ENCODE measurements at places on chromosomes 5 and 9. TPM values are rescaled to one million over a fixed set of nuclear protein-coding genes. Genes with fewer than 3 reads are reported as not detected.

The GRM6 gene
- not detected for total RNA-seq

The LPAR1 gene
- total RNA-seq = 47.8 TPM

The RIC1 gene
- total RNA-seq = 34.2 TPM

The CAMK4 gene
- total RNA-seq = 13.5 TPM

The SPATA31E1 gene
- not detected for total RNA-seq

The PCAT7 gene
- not detected for total RNA-seq

The LURAP1L gene
- 21.3 TPM for total RNA-seq

The PCDHGA8 gene
- total RNA-seq = 2.3 TPM

The DMRTA1 gene
- 0.37 TPM for total RNA-seq

The PELO gene
- total RNA-seq = 157 TPM

The WWC1 gene
- 1.2 TPM for total RNA-seq

The PCDHGA12 gene
- total RNA-seq = 5.5 TPM

The HK3 gene
- total RNA-seq = 173 TPM

The SLC25A2 gene
- total RNA-seq = 0.57 TPM

The IL7R gene
- 130 TPM for total RNA-seq

The LHX6 gene
- 0.41 TPM for total RNA-seq

GRCh38 chr5:1415059-1415425, 30.2 kb downstream of the SLC6A3 start:
- no peak for DNase-seq

- no peak for DNase-seq
Measured at GRCh38 chr9:1400983-1401382, 350.8 kb downstream of the DMRT2 start.

DNA sequence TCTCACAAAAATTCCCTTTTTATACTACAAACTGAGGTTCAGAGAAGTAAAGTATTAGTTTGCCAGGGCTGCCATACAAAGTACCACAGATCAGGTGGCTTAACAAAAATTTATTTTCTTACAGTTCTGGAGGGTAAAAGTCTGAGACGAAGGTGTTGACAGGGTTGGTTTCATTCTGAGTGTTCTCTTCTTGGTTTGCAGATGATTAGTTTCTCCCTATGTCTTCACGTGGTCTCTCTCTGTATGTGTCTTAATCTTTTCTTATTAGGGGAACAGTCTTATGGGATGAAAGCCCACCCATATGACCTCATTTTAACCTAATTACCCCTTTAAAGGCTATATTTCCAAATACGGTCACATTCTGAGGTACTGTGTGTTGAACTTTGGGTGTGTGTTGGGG, 274.2 kb downstream of the BRINP1 start:
- DNase-seq = no peak

DNA sequence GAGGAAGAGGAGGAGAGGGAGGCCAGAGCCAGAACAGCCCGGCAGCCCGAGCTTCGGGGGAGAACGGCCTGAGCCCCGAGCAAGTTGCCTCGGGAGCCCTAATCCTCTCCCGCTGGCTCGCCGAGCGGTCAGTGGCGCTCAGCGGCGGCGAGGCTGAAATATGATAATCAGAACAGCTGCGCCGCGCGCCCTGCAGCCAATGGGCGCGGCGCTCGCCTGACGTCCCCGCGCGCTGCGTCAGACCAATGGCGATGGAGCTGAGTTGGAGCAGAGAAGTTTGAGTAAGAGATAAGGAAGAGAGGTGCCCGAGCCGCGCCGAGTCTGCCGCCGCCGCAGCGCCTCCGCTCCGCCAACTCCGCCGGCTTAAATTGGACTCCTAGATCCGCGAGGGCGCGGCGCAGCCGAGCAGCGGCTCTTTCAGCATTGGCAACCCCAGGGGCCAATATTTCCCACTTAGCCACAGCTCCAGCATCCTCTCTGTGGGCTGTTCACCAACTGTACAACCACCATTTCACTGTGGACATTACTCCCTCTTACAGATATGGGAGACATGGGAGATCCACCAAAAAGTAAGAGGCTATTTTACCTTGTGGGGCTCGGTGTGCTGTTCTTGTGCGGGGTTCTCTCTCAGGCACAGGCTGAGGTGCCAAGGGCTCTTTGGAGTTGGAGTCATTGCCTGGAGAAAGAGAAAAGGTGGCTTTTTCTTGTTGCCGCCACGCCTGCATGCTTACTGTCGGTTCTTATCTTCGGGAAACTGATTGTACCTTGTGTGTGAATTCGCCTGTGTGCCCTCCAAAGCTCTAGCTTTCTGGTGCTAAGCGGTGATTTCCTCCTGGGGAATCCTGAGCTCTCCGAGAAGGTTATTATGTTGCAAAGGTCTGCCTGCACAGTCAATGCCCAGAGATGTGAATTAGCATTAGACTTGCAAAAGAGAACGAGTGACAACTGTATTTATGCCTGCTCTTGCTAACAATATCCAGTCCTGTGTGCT, at the start of gene ISL1:
Gene ISL1, plus strand, starts transcription at position 318 of the 991 bp plus-strand sequence. Its CDS starts 224 bp downstream, at position 542.
- DNase-seq = no peak

DNA sequence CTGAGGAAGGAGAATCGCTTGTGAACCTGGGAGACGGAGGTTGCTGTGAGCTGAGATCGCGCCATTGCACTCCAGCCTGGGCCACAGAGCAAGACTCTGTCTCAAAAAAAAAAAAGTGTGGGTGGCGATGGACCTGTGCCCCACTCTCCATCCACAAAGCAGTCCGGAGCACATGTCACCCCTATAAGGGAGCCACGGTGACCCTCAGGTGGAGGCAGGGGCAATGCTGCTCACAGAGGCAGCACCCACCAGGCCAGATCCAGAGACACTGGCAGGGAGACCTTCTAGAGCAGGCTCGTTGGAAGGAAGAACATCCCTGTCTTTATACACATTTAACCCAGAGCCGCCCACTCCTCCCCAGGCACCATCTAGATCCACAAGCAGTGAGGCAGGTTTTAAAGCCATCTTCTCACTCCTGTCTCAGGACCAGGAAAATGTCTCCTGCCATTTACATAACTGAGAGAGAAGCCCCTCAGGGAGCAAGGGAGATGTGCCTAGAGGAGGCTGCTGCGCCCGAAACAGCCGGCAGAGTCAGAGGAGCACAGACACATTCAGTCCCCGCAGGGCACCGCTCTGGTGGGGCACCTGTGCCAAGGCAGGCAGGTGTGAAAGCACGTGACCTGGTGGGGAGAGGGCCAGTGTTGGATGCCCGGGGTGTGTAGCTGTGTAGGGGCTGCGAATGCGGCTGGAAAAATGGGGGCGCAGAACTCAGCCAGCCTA, 31.6 kb upstream of the ADAMTS2 start:
- DNase-seq = no peak

- DNase-seq = peak; percentile 62
Measured at GRCh38 chr5:3100921-3101551, 349.6 kb upstream of the IRX2 start.

- no peak for DNase-seq
Measured at GRCh38 chr5:23631302-23632045, 124.1 kb downstream of the PRDM9 start.

DNA sequence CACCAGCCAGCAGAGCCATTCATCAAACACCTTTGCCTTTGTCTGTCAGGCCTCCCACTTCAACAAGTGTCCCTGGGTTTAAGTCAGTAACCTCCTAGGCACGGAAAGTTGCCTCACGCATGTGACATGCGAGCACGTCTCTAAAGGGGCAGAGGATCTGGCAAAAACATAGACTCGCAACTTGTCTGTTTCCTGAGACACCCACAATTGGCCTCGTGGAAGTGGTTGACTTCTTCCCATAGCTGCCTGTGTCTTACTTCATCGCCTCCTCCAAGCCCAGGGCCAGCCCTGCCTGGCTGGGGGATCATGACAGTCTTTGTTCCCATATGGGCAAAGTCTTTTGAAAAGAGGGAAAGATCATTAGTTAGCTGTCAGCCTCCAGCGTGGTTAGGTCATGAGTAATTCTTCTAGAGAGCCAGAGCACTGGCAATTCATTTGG, 35.5 kb upstream of the GLRX start:
- no peak for DNase-seq

GRCh38 chr5:172645271-172646055, 4.4 kb downstream of the NEURL1B start:
- DNase-seq = peak; percentile 38

DNA sequence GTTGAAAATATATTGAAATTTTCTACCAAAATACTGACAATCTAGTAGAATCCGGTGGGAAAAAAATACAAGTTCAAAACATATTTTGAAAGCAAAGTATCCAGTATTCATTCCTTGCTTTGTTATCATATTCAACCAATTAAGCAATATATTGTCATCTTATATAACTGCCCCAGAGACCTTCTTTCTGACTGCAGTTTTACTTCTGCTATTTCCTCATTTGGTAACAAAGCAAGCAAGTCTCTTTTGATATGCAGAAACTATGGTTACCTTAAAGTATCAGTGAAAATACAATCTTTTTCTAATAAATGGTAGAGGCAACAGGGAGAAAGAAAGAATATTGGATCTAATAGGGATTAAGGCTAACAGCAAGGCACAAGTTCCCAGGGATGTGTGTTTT, 663.7 kb upstream of the MEF2C start:
- no peak for DNase-seq

DNA sequence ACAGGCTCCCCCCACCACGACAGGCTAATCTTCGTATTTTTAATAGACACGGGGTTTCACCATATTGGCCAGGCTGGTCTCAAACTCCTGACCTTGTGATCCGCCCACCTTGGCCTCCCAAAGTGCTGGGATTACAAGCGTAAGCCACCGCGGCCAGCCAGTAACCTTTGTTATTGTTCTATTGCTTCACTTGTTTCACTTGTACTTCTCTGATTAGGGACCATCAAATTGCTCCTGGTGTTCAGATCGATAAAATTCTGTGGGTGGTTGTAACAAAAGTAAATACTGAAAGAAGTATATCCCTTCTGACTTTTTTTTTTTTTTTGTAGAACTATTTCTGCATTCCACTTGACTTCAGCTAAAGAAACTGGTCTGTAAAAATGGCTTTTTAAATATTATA, 445.5 kb upstream of the CDH10 start:
- DNase-seq = no peak

- no peak for DNase-seq
Measured at GRCh38 chr5:146199176-146199815, 4.1 kb upstream of the RBM27 start.

DNA sequence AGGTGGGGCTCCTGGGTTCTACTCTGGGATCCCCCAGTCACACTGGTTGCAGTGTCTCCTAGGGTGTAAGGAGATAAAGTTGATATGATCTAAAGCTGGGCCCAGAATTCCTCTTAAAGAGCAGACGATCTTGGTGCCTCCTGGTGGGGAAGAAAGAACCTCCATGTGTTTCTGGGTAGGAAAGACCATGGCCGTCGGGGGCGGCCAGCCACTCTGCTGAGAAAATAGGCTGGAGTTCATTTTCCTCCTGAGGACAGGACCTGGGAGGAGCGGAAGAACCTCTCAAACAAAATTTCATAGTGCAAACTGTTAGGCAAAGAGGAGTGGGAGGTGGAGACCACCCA, 163.8 kb upstream of the TBC1D2 start:
- DNase-seq = no peak

GRCh38 chr5:160083501-160083900, 35.7 kb downstream of the PWWP2A start:
- no peak for DNase-seq

DNA sequence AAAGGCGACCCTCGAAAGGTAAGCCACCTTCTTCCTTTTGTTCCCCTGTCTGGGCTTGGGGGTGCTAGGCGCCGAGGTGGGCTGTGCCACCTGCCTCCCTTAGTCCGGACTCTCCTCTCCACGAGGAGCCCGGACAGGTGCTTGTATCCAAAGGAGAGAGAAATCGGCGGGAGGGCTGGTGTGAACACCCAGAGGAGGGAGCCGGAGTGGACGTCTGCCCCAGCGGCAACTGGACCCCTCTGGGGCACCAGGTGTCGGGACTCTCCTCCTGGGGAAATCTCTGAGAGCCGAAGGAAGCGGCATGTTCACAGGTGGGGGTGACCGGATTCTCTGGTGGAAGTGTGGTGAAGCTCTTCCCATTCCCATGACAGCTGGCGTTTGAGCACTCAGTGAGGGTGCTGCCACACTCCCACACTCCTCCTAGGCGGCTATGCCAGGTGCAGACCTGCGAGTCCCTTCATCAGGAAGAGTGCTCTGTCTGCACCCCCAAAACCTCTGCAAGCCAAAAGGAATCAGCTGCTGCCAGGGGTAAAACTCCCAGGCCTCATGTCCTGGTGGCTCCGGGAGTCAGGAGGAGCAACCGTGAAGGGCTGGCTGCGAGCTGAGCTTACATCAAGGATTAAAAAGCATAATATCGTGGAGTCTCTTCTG, 921 bp downstream of the KCNIP1 start:
- no peak for DNase-seq

GRCh38 chr5:160767062-160767461, 84.9 kb downstream of the ATP10B start:
- no peak for DNase-seq

GRCh38 chr9:9846557-9846956, 766.2 kb downstream of the PTPRD start:
- DNase-seq = no peak

DNA sequence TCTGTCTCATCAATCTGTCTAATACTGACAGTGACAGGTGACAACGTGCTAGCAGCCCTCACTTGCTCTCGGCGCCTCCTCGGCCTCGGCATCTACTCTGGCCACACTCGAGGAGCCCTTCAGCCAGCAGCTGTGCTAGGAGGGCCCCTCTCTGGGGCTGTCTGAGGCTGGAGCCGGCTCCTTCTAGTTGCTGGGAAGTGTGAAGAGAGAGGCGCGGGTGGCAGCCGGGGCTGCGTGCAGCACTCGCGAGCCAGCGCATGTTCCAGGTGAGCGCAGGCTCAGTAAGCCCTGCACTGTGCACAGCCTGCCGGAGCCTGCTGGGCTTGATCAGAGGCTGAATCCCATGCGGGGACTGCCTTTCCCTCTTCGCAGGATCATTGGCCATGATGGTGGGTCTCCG, 330.7 kb downstream of the CDH10 start:
- no peak for DNase-seq

GRCh38 chr5:5146530-5147160, 6.5 kb downstream of the ADAMTS16 start:
- no peak for DNase-seq

- no peak for DNase-seq
Measured at GRCh38 chr9:38662763-38663593, 42.6 kb upstream of the ANKRD18A start.

DNA sequence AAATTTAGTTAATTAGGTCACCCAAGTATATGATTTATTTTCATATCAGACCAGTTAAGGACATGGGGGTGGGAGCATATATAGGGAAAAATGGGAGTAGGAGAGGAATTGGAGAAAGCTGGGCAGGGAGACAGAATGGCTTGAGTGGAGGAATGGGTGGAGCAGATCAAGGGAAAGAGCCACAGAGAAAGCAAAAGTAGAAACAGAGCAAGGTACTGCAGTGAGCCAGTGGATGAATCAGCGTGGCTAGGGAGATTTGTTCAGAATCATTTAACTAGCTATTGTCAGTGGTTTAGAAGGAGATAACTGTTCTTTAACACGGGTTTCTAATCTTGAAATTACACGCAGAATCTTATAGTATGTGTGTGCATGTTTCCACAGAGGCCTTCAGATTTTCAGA, 37.4 kb downstream of the SNX24 start:
- DNase-seq = no peak

- DNase-seq = no peak
Measured at GRCh38 chr5:151812757-151813309, 41.1 kb downstream of the G3BP1 start.

GRCh38 chr9:27441741-27442070, 82.4 kb upstream of the IFNK start:
- DNase-seq = no peak

- no peak for DNase-seq
Measured at GRCh38 chr5:6598351-6598900, 34.4 kb downstream of the NSUN2 start.

- DNase-seq = no peak
Measured at GRCh38 chr9:82457298-82457697, 468.7 kb downstream of the SPATA31D1 start.

- DNase-seq = no peak
Measured at GRCh38 chr9:95434116-95435073, 82.4 kb downstream of the PTCH1 start.

GRCh38 chr9:92496396-92497176, 14.3 kb upstream of the ASPN start:
- no peak for DNase-seq

Data from spleen (tissue), 13 donors.